Kidney epithelial cell (primary cell): ENCODE measurements at places on chromosomes 5 and 9.

DNA sequence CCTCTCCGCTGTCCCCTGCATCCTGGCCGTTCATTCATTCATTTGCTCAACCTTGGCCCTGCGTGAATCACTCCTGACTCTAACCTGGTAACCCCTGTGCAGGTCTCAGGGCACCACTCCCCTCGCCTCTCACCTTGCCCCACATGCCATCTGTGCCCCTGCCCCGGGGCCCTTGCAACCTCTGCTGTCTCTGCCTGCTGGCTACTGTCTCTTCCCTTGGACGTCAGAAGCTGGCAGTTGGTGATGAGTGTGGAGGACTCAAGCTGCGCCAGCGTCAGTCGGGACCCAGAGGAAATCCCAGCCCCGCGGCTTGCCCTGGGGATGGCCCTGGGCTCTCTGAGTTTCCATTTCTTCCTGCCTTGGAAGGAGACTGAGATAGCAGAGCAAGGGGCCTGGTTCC is 154.9 kb downstream of the OLFM1 start:
- DNase-seq = no peak

DNA sequence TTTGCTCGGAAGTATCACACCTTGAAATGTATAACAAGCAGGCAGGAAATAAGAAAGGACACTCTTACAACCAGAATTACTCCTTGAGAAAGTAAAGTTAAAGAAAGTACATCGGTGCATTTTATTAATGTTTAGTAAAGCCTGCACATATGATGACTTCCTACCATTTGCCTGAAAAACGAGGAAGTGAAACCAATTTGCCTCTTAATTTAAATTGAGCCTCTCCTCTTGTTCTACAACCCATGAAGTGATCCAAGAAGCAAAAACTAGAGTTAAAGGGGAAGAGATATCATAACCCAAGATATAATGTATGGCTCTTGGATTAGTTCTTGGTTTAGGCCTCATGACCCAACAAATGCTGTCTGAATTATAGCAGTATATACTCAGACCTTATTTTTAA is 95.6 kb downstream of the GNAQ start:
- DNase-seq = no peak

- no peak for DNase-seq
Observed at GRCh38 chr9:121999556-121999955, 93.6 kb downstream of the TTLL11 start.

GRCh38 chr5:26323794-26324193 is 714.6 kb downstream of the CDH9 start:
- DNase-seq = no peak

- no peak for DNase-seq
Observed at GRCh38 chr9:128102861-128103588, 24.5 kb downstream of the PTGES2 start.

DNA sequence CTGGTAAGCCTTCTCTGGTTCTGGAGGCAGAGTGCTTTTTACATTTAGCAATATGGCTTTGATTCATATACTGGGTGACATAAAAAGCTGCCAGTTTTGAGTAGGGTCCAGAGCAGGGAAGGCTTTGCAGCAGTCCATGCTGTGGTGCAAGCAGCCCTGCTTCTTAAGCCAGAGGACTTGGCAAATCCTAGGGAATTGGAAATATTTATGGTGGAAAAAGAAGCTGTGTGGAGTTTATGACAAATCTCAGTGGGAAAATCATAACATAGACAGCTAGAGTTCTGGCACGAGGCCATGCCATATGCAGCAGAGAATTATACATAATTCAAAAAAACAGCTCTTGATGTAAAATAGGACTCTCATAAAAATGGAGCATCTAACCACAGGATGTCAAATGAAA is 536.4 kb downstream of the RASEF start:
- no peak for DNase-seq

- DNase-seq = no peak
Observed at GRCh38 chr5:75088648-75089047, 36.3 kb upstream of the GCNT4 start.

DNA sequence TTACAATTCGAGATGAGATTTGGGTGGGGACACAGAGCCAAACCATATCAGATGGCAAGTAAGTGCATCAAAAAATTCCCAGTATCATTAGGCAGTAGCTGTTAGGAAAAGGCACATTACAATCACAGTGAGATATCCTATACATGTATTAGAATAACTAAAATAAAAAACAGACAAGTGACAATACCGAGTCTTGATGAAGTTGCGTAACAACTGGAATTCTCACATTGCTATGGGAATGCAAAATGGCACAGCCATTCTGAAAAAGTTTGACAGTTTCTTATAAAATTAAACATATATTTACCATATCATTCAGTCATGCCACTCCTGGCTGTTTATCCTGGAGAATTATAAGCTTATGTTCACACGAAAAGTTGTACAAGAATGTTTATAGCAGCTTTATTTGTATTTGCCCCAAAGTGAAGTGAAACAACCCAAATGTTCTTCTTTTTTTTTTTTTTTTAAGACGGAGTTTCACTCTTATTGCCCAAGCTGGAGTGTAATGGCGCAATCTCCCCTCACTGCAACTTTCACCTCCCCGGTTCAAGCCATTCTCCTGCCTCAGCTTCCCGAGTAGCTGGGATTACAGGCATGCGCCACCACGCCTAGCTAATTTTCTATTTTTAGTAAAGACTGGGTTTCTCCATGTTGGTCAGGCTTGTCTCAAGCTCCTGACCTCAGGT is 93.1 kb upstream of the TLE1 start:
- no peak for DNase-seq

DNA sequence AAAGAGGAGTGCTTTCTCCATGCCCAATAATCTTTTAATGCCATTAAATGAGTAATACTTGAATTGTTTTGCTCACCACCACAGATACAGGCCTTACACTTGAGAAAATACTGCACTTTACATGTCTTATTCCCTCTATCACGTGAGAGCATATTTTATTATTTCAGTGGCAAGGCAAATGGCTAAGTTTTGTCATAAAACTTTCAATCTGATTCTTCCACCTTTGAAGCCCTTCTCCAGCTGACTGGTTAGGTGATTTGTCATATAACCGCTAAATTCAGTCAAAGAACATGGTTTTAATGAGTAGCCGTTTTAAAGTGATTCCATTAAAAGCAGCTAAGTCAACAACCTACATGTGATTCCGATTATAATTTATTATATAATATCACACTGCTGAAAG is 43.8 kb downstream of the FAT2 start:
- no peak for DNase-seq

DNA sequence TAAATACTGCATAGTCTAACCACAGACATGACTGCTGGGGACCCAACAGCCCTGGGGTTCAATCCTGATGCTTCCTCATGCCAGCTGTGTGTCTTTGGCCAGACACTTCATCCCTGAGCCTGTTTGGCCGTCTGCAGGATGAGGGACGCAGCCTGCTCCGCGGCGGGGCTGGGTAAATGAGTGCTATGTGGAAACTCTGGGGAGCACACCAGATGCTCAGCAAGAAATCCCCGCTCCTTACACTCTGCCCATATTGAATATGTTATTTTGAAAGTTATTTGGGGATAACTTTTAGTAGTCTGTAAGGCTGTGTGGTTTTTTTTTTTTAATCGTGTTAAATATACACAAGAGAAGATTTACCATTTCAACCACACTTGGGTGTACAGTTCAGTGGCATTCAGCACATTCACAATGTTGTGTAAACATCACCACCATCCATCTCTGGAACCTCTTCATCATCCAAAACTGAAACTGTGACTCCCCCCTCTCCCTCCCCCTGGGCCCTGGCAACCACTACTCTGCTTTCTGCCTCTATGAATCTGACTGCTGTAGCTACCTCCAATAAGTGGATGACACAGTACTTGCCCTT is 42.7 kb downstream of the SH3PXD2B start:
- DNase-seq = no peak

DNA sequence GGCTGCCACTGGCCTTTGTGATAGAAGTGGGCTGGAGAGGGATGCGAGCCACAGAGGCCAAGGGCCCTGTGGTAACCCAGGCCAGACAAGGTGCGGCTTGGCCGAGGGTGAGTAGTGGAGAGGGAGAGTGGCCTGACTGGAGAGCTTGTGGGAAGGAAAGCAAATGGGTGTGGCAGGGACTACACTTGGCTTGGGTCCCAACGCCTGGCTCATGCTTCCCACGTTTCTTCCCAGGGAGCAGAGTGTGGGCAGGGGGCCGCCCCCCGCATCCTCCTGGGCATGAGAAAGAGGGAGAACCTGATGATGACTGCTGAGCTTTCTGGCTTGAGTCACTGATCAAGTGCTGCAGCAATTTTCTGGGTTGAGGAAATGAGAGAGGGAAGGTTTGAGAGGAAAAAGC is 95.7 kb downstream of the ANKH start:
- no peak for DNase-seq

- no peak for DNase-seq
Observed at GRCh38 chr5:31029925-31030324, 163.6 kb upstream of the CDH6 start.

DNA sequence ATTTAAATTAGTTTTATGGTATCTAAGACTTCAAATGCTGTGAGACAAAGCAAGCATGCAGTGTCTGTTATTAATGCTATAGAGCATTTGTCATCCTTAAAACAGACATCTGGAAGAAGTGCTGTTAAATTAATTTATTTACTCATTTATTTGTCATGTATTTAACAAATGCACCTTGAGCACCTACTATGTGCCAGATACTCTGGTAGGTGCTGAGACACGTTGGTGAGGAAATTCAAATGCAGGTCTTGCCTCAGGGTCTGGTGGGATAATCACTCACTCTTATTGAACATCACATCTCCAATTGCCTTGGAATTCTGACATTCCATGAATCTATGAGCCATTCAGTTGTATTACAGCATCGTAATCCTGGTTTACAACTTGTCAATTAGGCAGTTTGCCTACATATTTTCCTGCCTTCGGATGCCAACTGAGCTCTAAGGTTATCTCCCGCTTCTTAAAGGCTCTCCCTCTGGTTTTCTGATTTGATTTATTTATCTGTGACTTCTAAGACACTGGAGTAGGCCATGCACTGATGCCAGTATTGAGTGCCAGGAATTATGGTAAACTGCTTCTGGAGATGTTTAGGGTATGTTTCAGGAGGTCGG is 56.0 kb upstream of the RPS23 start:
- DNase-seq = no peak

DNA sequence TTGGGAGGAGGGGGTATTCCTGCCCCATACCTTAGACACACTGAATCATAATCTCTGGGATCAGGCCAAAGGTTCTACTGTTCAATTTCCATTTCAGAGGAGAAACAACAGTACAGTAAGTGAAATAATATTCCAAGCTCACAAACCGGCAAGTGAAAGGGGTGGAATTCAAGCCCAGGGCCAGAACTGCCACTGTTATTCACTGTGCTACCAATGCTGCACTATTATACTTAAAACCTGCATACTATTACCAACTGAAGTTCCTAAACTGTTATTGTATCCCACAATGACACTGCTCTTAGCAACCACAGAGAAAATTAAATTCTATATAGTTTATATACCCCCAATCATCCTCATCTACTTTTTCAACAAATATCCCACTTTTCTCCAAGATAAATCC is 24.6 kb downstream of the SSBP2 start:
- no peak for DNase-seq

GRCh38 chr5:35904443-35905132 is 33.8 kb downstream of the CAPSL start:
- no peak for DNase-seq

DNA sequence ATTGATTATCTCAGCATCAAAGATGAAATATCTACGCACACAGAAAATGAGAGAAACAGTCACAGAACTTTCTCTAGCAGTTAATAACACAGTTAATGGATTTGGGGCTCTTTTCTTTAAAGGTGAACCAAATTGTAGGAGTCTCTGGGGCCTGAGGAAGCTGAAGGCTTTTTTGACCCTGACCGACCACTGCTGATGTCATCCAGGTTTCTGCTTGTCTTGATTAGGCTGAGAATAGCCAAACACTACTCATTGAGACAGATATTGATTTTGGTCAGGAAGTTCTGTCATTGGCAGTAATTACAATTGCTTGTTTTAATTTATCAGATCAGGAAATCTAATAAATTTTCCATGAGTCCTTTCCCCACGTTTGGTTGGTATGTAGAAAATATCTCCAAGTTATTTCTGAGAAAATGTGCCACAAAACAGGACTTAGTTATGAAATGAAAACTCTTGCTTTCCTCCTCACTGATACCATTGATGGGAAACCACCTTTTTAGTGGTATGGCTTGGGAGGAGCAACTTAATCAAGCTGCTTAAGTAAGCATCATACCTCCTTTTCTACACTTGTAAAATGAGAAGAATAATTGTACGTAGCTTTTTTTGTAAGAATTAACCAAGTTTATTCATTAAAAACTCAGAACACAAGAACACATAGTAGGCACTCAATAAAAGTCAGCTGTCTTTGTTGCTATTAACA is 19.7 kb downstream of the CARTPT start:
- no peak for DNase-seq

DNA sequence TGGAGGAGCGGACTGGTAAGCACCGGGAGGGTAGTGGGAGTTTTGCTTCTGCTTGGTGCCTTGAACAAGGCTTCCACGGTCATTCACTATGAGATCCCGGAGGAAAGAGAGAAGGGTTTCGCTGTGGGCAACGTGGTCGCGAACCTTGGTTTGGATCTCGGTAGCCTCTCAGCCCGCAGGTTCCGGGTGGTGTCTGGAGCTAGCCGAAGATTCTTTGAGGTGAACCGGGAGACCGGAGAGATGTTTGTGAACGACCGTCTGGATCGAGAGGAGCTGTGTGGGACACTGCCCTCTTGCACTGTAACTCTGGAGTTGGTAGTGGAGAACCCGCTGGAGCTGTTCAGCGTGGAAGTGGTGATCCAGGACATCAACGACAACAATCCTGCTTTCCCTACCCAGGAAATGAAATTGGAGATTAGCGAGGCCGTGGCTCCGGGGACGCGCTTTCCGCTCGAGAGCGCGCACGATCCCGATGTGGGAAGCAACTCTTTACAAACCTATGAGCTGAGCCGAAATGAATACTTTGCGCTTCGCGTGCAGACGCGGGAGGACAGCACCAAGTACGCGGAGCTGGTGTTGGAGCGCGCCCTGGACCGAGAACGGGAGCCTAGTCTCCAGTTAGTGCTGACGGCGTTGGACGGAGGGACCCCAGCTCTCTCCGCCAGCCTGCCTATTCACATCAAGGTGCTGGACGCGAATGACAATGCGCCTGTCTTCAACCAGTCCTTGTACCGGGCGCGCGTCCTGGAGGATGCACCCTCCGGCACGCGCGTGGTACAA is 556 bp downstream of the PCDHGC3 start:
- no peak for DNase-seq

GRCh38 chr5:176899296-176899891 is at the start of gene HK3:
Gene HK3 (minus strand): TSS chr5:176899346. CDS start chr5:176896159, 3,187 bp downstream.
- DNase-seq = no peak

- no peak for DNase-seq
Observed at GRCh38 chr9:137255448-137256114, 454 bp downstream of the NELFB start.
